ENCODE measurements at places on chromosomes 6 and 20. TPM values are rescaled to one million over a fixed set of nuclear protein-coding genes. Genes with fewer than 3 reads are reported as not detected.

Gene EFCAB8
- total RNA-seq, result not detected

Gene DYNLT2
- 1.5 TPM for total RNA-seq

Gene CYP39A1
- 12.5 TPM for total RNA-seq

Gene PAK5
- not detected for total RNA-seq

Gene FAM83C
- total RNA-seq, result not detected

Gene HMGN4
- total RNA-seq, result 86.3 TPM

Gene XKR7
- total RNA-seq, result not detected

Gene ACTL10
- 2.3 TPM for total RNA-seq

Gene APOM
- 1.3 TPM for total RNA-seq

Gene SNAP25
- 2.7 TPM for total RNA-seq

Gene RNF144B
- total RNA-seq, result 13.7 TPM

Gene KHDRBS2
- not detected for total RNA-seq

Gene ACSS1
- 52.1 TPM for total RNA-seq

Gene KIF6
- 1.2 TPM for total RNA-seq

Gene BTN1A1
- total RNA-seq, result not detected

Gene SIRPB2
- total RNA-seq, result 7.2 TPM

Gene GPX5
- total RNA-seq, result not detected

Gene THBD
- total RNA-seq, result 12.0 TPM

Gene SMPDL3A
- 6.5 TPM for total RNA-seq

Gene SPDEF
- not detected for total RNA-seq

Gene MYLK2
- 0.27 TPM for total RNA-seq

Gene OPN5
- total RNA-seq, result not detected

Gene BPIFA2
- total RNA-seq, result 0.42 TPM

Gene LAMA5
- 259 TPM for total RNA-seq

Measured in gastroesophageal sphincter (tissue), 4 donors.